Cerebellar cortex (tissue), 1 donor: ENCODE measurements at places on chromosomes 11 and 22.
A peak's percentile ranks its signal among the peaks of the same experiment; 100 is the strongest.

- DNase-seq, result no peak
These were observed 56.7 kb downstream of the C11orf58 start for GRCh38 chr11:16795146-16795545.

GRCh38 chr11:44876906-44877305 lies 73.8 kb downstream of the TP53I11 start:
- DNase-seq, result no peak

DNA sequence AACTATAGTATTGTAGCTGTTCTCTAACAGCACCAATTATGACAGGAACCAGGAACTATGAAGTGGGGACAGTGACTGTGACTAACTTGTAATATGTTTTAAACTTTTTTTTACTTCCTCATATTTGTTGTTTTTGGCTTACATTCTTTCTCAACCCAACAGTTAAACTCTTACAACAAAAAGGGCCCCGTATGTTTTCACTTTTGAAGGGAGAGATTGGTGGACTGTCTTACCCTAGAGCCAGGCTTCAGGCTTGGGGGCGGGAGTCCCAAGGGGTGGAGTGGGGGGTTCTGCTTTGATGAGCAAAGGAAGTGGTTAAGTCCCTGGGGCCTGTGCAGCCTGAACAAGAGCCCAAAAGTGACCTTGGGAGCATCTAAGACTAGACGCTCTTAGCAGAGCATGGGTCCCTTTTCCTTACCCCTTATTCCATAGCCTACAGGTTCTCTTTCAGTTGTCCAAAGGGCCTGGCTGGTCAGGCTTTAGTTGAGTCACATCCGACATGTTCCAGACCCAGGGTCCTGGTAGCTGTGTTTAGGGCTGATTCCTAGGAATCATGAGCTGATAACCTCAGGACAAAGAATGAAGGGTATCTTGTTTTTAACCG lies 38.8 kb downstream of the STIM1 start:
- no peak for DNase-seq

DNA sequence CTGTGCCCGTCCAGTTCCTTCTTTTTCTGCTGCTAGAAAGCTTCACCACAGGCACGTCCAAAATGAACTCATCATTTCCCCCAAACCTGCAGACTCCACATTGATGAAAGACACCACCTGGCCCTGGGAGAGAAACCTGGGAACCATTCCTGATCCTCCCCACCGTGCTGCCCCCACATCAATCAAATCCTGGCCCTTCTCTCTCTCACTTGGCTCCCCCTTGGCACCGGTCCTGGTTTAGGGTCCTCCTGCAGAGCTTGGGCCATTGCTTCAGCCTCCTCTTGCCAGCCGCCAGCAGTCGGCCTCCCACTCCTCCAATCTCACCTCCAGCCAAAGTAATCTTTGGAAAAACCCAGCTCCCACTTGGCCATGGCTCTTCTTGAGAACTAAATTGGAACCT lies 38.5 kb downstream of the RIBC2 start:
- no peak for DNase-seq

DNA sequence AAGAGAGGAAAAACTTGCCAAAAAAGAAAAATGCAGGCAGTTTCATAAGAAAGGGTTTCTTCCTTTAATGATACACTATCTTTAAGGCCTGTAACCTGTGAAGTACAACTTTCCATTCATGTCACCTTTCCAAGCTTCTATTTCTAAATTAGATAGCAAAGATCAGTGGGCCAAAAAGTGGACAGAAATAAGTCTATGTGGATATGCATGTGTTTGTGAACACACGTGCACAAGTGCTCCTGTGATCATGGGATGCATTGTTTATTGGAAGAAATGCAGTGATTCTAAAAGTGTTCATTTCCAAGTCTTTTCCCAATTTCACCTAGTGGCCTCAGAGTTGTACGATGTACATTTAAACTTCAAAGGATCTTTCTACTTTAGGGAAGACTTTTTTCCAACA lies 230.0 kb upstream of the BLID start:
- DNase-seq, result no peak

DNA sequence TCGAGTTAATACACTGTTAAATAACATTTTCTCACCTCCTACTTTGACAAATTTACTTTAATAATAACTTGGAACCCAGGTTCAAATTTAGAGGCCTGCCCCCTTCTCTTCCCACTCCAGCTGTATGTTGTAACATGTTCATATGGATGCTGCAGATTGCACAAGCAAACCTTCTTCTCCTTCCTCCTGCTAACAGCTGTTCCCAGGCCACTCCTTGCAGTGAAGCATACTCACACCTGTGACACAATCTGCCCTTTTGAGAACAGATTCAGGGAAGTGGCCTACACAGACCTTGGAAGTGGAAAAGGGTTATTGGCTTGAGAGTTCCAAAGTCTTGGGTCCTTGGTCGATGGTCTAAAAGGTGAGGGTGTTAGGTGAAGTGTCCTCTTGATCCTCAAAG lies 131.9 kb downstream of the TEAD1 start:
- no peak for DNase-seq

DNA sequence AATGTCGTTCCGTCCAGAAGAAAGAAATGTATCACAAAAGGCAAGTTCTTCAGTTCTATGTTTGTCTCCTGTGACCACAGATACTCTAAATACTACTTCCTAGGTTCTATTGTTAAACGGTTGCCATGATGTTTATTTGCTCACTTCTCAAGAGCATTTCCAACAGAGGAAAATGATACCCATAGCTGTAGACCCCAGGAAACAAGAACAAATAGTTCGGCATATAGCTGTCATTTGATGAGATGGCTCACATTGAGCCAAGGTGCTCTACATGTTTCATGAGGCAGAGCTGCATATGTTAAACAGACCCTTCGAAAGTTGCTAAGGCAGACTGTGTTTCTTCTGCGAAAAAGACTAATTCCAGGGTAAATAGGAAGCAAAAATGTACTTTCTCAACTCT lies 15.4 kb upstream of the ANGPTL5 start:
- no peak for DNase-seq

DNA sequence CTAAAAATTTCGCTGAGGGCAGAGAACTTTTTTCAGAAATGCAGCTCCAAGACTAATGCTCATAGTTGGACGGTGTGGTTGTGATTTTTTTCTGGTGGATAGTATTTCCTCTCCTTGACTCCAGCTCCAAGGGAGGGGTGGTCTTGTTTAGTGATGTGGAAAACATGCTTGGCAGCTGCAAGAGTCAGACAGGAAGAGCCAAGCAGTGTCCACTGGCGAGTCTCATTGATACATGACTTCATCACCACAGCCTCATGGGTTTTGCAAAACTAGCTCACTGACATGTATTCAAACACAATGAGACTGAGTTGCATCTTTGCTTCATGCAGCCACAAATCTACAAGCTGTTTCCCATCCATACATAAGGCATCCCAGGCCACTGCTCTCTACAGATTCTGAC lies 7.3 kb upstream of the KCNJ1 start:
- no peak for DNase-seq

- no peak for DNase-seq
These were observed 98.2 kb downstream of the NAV2 start for GRCh38 chr11:19810852-19811251.

DNA sequence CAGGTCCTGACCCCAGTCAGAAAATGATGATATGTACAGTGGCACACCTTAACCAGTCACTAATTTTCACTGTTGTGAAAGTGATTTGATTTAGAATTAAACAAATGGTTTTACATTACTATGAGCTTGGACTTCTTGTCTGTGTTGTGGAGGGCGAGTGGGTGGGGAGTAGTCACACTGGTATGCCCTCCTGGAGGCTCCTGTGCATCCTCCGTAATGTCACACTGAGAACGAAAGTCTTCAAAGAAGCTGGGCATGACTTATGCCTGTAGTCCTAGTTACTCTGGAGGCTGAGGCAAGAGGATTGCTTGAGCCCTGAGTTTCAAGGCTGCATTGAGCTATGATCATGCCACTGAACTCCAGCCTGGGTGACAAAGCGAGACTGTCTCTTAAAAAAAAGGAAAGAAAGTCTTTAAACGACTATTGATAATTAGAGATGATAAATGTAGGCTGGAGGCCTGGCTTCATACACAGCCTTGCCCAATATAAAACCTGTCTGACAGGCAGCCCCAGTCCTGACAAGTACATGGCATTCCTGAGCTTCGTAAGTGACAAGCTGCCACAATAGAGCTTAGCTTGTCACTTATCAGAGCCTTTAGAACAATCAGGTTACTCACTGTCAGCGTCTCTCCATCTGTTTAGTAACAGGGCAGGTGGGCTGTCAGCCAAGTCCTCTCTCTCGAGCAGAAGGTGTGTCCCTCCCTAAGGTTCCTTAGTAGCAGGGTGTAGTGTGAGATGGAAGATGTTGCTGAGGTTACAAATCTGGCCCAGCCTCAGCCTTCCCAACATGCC lies 5.0 kb upstream of the LIMK2 start:
- DNase-seq, result peak; percentile 92
